ENCODE measurements at places on chromosomes 1 and 21. TPM values are rescaled to one million over a fixed set of nuclear protein-coding genes. Genes with fewer than 3 reads are reported as not detected.

OR14K1 gene
- not detected for polyA plus RNA-seq

GRCh38 chr1:118442214-118442613 is 257.2 kb upstream of the SPAG17 start:
- no peak for DNase-seq

DNA sequence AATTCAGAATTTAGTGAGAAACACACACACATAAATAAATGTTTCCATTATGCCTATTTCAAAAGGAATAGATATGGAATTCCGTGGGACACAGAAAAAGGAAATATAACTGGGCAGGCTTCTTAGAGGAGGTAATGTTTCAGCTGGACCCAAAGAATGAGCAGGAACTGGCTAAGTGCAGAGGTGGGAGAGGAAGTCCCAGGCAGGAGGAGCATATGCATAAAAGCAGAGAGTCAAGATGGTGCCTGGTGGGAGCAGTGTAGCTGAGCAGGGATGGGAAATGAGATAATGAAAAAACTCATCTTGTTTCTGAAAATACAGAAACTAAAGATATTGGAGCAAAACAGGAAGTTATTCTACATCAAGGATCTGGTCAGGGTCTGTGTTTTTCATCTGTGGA is 115.2 kb upstream of the MAGI3 start:
- no peak for DNase-seq

DNA sequence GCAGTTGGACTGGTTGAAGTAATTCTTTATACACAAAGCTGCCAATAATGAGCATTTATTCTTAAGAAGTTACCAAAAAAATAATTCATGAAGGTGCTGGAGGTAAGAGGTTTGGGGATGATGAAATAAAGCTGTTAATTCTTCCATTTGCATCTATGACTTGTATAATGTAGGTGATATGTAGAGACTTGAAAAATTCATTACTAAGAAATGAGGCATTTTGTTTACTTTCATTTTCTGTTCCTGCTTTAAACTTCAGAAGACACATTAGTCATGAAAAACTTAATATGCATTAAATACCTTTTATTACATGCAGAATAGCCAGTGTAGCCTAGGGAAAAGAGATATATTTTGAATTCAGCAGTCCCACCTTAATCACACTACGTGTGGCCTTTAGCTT is 214.2 kb downstream of the SLC44A5 start:
- DNase-seq: no peak

DNA sequence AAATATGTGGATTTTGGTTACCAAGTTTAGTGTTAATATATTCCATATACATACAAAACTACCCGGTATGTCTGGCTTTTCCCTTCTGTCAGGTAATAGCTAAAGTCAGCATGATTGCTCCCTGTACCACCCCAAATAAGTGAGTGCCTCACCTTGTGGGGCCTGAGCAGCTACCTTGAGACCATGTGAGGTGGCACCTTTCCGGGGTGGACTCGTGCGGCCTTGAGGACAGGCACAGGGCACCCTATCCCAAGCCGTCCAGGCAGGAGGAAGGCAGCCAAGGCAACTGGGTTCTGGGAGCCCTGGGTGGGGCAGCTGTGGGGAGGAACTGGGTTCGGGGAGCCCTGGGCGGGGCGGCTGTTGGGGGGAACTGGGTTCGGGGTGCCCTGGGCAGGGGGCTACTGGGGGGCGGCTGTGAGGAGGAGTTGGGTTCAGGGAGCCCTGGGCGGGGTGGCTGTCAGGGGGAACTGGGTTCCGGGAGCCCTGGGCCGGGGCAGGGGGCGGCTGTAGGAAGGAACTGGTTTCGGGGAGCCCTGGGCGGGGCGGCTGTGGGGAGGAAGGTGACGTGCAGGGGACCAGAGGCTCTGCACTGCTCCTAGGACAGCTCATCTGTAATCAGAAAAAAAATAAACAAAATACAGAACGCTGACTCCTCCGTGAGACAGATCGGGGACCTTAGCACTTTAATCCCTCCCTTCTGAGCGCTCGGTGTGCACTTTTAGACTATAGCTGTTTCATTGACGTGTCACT is 63.3 kb downstream of the POFUT2 start:
- DNase-seq: no peak

MIXL1 gene
- not detected for polyA plus RNA-seq

- no peak for DNase-seq
Measured at GRCh38 chr1:168243636-168244212, 17.9 kb downstream of the SFT2D2 start.

DNA sequence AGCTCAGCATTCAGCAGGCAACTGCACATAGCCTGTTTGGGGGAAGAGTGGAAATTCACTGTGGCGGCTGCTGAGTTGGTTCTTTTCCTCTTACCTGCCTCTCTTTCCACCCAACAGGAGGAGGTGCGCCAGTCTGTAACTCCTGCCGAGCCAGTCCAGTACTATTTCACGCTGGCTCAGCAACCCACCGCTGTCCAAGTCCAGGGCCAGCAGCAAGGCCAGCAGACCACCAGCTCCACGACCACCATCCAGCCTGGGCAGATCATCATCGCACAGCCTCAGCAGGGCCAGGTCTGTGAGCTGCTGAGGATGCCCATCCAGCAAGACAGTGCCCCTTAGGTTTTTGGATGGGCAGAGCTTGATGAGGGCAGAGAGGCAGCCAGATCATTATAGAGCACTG is 25.6 kb upstream of the KCNQ4 start:
- DNase-seq: no peak

GRCh38 chr1:167711797-167712196 is 10.0 kb upstream of the MPZL1 start:
- no peak for DNase-seq

GRCh38 chr1:151327903-151328674 is 873 bp upstream of the PI4KB start:
- no peak for DNase-seq

OPRD1 gene
- polyA plus RNA-seq: 0.07 TPM

PRRX1 gene
- polyA plus RNA-seq: 356 TPM

DNA sequence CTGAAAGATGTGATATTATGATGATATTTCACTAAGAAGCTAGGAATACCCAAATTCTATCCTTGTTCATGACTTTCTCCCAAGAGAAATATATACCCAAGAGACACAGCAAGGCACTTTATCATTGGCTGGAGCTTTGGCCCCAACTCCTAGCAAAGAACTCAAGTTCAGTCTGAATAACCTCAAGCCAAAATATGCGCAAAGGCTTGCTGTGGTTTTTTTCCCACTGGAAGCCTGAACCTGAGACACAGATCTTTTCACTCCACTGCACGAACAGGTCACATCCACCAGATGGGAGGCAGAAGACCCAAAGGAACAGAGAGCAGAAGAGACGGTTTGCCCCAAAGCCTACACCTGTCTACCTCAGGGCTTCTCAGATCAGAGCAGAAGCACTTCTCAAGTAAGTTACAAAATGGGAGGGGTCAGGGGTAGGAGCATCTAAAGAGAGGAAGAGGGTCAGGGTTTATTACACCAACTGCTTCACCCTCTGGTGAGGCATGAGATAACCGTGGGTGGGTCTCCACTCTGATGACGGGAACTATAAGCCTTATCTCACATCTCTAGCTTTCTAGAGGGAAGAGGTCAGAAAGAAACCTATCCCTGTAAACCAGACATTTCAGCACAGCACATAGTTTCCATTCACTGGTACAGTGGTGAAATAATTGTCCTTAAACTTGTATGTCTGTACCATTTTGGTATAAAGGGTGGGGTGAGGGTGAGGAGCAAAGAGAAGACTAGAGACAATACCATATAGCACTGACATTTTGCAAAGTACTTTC is 17.1 kb upstream of the CDC42BPA start:
- DNase-seq: no peak

GRCh38 chr1:70284366-70284765 is 63.2 kb downstream of the SRSF11 start:
- no peak for DNase-seq

GRCh38 chr1:206600527-206600926 is 11.7 kb downstream of the EIF2D start:
- DNase-seq: no peak

- peak; percentile 26 for DNase-seq
Measured at GRCh38 chr1:96979304-96980268, 258.0 kb downstream of the PTBP2 start.

CYP4X1 gene
- polyA plus RNA-seq: 0.67 TPM
